ENCODE measurements at places on chromosomes 7 and 10.

- DNase-seq, result no peak
Observed at GRCh38 chr10:88534072-88534665, 48.9 kb downstream of the RNLS start.

DNA sequence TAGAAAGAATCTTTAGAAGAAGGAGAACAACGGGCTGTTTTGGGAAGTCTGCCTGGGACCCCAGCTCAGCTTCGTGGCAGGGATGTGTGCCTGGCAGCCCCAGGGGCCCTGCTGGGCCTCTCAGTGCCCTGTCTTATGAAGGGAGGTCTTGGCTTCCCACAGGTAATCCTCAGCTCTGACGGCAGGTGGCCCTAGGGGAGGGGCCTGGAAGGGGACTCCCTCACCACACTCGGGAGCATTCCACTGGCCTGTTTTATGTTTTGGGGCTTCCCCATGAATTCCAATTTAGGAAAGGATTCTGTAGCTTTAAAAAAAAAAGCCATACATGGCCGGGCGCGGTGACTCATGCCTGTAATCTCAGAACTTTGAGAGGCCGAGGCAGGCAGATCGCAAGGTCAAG lies 3.0 kb upstream of the DMBT1 start:
- DNase-seq, result no peak

DNA sequence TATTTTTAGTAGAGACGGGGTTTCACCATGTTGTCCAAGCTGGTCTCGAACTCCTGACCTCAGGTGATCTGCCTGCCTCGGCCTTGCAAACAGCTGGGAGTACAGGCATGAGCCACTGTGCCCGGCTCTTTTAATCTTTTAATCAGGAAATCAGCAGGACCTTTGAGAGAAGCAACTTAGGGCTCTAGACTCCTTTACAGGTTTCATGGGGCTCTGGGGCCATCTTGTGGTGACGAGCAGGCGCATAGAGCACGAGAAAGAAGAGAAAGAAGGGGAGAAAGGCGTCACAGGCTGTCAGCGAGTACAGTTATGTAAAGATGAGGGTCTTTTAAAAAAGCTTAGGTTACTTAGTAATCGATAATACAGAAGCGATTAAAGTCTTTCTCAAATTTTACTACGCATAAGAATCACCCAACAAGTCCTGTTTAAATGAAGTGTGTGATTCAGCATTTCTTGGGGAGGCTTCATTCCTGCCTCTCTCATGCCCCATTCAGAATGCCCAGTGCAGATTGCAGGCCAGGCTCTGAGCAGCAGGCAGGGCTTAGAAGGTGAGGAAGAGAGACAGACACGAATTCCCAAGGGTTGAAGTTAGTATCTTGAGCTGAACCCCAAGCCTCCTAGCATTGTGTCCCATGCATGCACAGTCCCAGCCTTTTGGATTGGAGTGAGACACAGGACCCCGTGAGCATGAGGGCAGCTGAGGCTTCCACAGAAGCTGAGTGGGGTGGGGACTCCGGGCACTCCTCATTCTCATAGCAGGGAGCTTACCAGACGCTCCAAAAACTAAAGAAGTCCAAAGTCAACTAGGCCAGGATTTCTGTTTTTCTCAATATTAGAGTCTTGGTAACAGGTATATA lies 23.6 kb upstream of the PFKP start:
- peak; percentile 58 for DNase-seq

DNA sequence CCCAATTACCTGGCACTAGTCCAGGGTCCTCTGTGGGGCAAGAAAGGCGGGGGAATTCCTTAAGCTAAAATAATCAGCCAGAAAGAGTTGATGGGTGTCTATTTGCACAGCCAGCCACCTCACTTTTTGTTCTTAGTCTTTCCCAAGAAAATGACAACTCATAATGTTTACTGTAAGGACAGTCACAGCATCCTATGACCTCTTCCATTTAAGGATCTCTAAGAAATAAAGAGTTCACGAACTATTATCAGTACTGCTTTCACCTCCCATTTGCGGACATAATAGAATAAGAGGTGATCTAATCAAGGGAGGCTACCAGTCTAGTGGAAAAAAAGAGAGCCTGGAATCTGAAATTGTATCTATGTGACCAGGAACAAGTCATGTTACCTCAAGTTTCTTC lies 72.4 kb upstream of the LRRC17 start:
- no peak for DNase-seq

GRCh38 chr7:69204943-69205342 lies 393.3 kb upstream of the AUTS2 start:
- no peak for DNase-seq

DNA sequence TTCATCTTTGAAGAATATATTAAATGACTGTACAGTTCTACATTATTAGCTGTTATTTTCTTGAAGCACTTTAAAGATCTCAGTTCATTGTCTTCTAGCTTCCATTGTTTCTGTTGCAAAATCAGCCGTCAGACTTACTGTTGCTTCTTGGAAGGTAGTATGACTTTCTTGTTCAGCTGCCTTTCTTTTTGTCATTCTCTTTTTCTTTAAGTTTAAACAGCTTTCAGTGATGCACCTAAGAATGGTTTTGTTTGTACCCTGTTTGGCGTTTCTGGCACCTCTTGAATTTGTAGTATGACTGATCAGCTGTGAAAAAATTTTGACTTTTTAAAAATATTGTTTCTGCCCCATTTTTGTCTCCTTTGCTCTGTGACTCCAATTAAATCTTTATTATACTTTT lies 9.3 kb downstream of the MKLN1 start:
- no peak for DNase-seq

GRCh38 chr10:102729029-102730026 lies 14.4 kb upstream of the WBP1L start:
- peak; percentile 51 for DNase-seq

DNA sequence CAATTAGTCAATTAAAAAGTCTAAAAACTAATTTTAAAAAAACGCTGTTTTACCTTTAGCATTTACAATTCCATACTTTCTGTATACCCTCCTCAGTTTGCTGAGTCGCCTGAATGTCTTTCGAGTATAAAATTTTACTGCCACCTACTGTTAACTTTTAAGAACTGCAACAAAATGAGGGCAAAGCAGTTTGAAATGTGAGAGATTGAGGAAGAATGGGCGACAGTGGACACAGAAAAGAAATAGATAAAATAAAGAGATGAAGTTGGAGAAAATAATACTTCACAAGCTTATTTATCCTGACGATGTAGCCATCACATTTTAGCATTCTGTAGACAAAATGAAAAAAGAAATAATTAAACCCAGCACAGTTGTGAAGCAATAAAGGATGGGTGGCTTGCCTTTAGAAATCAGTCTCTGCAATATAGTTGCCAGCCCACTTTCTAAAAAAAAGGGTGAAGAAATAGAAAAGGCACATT lies 110.8 kb upstream of the PTN start:
- no peak for DNase-seq

DNA sequence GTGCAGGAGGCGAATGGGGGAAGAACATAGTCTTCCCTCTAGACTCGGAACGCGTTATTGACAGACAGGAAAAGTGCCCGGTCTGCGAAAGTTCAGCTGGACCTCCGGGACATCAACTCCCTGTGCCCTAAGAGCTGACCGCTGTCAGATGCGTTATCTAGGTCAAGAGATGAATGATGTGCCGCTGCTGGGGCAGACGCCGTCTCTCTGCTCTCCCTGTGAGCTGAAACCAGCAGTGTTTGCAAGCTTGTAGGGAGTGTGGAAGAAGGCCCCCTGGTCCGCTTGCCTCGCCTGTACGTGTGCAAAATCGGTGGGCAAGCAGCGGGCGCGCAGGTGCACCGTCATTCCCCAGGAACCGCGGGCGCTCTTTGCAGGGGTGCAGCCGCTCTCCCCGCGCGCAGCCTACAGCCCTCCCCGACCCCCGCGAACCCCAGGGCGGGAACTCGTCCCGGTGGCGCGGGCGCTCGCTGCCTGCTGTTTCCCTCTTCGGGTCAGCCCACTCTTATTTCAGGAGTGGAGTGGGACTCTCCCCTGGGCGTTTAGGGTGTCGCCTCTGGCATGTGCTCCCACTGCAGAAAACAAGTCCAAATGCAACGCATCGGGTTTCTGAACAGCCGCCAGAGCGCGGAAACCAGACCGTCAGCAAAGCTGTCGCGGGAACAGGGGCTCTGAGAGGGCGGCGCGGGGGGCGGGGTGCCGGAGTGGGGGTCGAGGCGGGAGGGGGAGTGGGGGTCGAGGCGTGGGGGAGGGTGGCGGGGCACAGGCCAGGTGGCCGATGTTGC lies 1.8 kb upstream of the PFKFB3 start:
- DNase-seq, result peak; percentile 47

GRCh38 chr7:79828866-79829265 lies 305.8 kb upstream of the GNAI1 start:
- DNase-seq, result no peak

GRCh38 chr10:117135480-117136140 lies 2.5 kb downstream of the VAX1 start:
- DNase-seq, result no peak

DNA sequence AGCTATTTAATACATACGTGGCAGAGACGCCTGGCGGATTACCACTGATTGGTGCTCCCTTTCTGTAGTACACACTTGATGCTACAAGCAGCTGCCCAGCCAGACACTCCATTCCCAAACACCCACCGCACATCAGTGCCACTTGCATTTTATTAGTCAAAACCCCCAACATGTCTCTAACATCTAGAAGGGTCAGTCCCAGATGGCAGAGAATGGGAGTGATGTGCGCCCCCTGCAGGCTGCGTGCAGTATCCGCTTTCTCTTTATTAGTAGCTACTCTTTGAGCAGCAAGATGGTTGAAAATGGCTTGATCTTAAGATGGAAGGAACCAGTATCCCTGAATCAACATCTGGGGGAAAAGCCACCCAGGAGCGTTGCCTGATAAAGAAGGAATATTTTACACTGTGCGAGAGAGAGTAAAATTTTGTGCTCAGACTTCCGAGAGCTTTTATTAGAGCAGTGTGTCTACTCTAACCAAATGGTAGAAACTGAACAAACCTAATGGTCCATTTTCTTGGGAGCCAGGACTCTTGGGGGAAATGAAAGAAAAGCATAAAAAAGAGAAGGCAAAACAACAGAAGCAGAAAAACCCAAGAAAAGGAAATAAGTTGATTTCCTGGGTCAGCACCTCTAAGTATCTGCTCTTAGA lies 78.3 kb downstream of the ST8SIA6 start:
- DNase-seq, result peak; percentile 23

GRCh38 chr7:112058686-112059085 lies 147.5 kb downstream of the DOCK4 start:
- no peak for DNase-seq

- DNase-seq, result no peak
Observed at GRCh38 chr7:31263338-31263737, 77.2 kb downstream of the NEUROD6 start.

DNA sequence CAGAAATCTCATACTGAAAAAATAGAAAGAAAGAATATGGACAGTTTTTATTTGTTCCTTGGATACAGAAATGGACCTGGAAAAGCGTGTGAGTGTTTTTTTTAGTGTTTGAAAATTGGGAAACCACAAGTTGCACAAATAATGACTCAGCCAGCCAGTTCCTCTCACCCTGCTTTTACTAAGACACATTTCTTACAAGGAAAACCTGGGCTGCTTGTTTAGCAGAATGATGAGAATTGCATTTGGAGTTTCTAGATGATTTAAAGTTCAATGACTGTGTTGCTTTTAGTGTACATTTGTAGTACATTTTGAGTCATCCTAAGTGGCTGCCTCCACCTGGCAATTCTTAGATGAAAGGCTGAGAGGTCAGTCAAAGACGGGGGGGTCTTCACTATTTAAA lies 218.7 kb downstream of the ABCA13 start:
- DNase-seq, result no peak

- DNase-seq, result no peak
Observed at GRCh38 chr7:1993031-1993695, 239.6 kb downstream of the MAD1L1 start.

DNA sequence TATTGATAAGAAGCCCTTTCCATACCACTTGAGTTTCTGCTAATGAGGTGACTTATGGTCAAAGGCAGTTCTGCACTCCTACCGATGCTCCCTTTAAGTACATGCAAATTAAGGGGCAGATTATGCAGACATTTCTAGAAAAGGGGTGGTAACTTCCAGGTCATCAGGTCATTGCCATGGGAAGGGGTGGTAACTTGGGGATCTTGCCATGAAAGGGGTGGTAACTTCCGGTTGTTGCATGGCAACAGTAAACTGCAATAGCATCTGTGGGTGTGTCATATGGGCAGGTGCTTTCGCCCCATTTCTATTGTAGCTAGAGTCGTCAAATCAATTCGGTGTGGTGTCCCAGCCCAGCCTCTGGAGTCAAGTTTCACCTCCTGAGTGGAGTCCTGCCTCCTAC lies 150.9 kb downstream of the UBE2H start:
- no peak for DNase-seq

- peak; percentile 51 for DNase-seq
Observed at GRCh38 chr7:23490357-23491135, 20.3 kb upstream of the IGF2BP3 start.

DNA sequence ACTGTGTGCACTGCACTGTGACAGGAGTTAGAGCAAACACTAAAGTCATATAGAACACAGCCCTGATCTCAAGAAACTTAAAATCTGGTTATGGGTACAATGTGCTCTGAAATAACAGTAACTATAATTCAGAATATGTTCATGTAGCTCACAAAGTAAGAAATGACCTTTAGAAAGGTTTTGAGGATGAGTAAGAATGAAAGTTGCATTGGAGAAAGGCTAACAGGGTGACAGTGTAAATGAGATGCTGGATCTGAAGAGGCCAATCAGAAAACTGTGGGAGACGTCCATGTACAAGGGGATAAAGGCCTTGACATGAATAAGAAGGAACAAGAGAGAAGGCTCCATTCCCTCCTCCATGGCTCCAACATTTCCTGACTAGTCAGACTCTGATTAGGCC lies 124.7 kb downstream of the GRM3 start:
- no peak for DNase-seq

DNA sequence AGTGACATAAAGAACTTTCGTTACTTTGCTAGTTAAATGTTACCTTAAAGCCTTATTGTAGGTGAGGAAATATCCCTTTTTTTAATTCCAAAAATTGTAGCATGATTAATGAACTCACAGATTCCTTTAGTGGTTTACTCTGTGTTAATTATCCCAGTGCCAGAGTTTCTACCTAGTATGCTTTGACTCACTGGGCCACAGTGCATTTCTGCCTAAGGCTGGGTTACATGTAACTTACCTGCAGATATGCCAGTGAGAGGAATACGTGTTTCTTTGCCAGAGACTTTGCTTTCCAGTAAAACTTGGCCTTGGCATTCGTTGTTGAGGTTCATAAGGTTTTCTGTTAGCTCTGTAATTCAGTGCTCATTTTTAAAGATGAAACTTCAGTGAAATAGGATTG lies 380.8 kb upstream of the LRGUK start:
- no peak for DNase-seq

- no peak for DNase-seq
Observed at GRCh38 chr7:51026341-51026740, 243.6 kb upstream of the GRB10 start.

DNA sequence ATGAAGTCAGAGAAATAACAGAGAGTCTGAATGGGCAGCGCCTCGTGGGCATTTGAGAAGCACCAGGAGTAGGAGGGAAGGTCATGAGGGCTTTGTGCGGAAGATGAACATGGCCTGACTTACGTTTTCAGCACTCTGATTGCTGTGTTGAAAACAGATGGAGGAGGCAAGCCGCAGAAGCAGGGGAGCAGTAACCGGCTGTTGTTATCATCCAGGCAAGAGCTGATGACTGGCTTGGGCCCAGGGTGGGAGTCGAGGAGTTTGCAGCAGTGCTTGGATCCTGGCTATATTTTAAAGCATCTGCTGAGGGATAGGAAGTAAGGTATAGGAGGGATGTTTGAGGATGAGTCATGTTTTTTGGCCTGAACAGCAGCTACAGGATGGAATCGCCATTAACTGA lies 12.7 kb upstream of the PDLIM1 start:
- no peak for DNase-seq

Measured in activated naive CD4-positive, alpha-beta T cell treated with anti-CD3 and anti-CD28 coated beads, Interleukin-2, amount 50 U/mL, for 16 hours (primary cell).